ENCODE measurements at places on chromosomes 11 and 22. TPM values are rescaled to one million over a fixed set of nuclear protein-coding genes. Genes with fewer than 3 reads are reported as not detected.

GRCh38 chr11:102423936-102424335, 28.6 kb downstream of the TMEM123 start:
- peak overlapping the region; percentile 49 for H3K27ac ChIP-seq
- H3K27me3 ChIP-seq, result no peaks in the 10 kb centered on the region
- no peak overlapping the region for H3K4me3 ChIP-seq
- no peak for DNase-seq

GRCh38 chr11:3867209-3868091, 12.0 kb downstream of the STIM1 start:
- no peaks in the 10 kb centered on the region for H3K36me3 ChIP-seq
- DNase-seq, result no peak
- no peaks in the 10 kb centered on the region for H3K27me3 ChIP-seq
- no peak overlapping the region for H3K4me3 ChIP-seq
- H3K4me1 ChIP-seq, result peaks cover 39% of the 10 kb centered on the region
- no peak overlapping the region for H3K27ac ChIP-seq

GRCh38 chr11:818396-819128, at the start of gene PNPLA2:
Gene PNPLA2, plus strand, starts transcription at chr11:818914. Its CDS starts 805 bp downstream, at chr11:819719.
- H3K4me3 ChIP-seq, result peak within 1 kb of the TSS; percentile 81
- no peak for DNase-seq
- peaks cover 28% of the 10 kb centered on the region for H3K4me1 ChIP-seq
- H3K27me3 ChIP-seq, result no peaks in the 10 kb centered on the region
- peak within 1 kb of the TSS; percentile 91 for H3K27ac ChIP-seq

- no peaks in the 10 kb centered on the region for H3K36me3 ChIP-seq
- H3K27ac ChIP-seq, result no peak overlapping the region
- H3K27me3 ChIP-seq, result no peaks in the 10 kb centered on the region
- peaks cover 58% of the 10 kb centered on the region for H3K4me1 ChIP-seq
- DNase-seq, result no peak
Measured at GRCh38 chr11:12756454-12756806, 82.2 kb downstream of the TEAD1 start.

DNA sequence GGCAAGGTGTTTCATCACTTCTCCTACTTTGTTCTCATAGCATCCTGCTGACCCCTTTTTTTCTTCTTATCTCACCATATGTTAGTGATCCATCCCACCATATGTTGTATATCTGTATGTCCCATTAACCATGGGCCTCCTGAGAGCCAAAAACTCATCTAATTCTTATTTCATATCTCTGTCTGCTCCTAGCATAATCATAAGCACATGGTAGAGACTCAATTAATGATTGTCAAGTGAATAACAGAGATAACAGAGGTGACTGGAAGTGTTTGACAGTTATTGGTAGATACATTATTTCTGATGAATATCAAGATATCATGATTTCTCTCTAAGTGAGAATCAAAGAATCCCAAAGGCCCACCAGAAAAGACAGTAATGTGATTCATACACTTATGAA, 138.1 kb upstream of the MPPED2 start:
- no peaks in the 10 kb centered on the region for H3K4me1 ChIP-seq
- H3K36me3 ChIP-seq, result no peaks in the 10 kb centered on the region
- no peak overlapping the region for H3K4me3 ChIP-seq
- H3K27me3 ChIP-seq, result no peaks in the 10 kb centered on the region
- H3K27ac ChIP-seq, result no peak overlapping the region

DNA sequence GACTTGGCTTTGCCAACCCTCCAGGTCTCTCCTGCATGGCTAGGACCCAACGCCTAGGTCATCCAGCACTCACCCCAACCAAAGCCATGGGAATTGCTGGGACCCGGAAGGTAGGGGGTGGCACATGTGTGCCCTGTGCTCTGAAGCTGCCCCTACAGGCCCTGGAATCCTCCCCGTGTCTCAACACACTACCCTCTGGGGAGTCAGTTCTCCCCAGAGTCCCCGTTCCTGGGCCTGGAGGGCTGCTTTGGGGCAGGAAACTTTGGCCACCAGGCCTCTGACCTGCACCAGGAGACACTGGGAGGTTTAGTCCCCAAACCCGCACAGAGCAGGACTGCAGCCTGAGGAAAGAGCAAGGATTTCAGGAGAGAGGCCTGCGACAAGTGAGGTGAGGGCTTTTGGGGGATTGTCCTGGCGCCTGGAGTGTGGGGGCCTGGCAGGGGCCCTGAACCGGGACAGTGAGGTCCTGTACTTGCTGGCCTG, 495 bp upstream of the IFITM1 start:
- H3K27ac ChIP-seq, result peak overlapping the region; percentile 90
- no peaks in the 10 kb centered on the region for H3K27me3 ChIP-seq
- DNase-seq, result no peak

GRCh38 chr11:16167706-16168487, 188.4 kb downstream of the SOX6 start:
- H3K36me3 ChIP-seq, result no peaks in the 10 kb centered on the region
- H3K4me1 ChIP-seq, result peaks cover 14% of the 10 kb centered on the region
- H3K27ac ChIP-seq, result no peak overlapping the region
- no peak for DNase-seq

DNA sequence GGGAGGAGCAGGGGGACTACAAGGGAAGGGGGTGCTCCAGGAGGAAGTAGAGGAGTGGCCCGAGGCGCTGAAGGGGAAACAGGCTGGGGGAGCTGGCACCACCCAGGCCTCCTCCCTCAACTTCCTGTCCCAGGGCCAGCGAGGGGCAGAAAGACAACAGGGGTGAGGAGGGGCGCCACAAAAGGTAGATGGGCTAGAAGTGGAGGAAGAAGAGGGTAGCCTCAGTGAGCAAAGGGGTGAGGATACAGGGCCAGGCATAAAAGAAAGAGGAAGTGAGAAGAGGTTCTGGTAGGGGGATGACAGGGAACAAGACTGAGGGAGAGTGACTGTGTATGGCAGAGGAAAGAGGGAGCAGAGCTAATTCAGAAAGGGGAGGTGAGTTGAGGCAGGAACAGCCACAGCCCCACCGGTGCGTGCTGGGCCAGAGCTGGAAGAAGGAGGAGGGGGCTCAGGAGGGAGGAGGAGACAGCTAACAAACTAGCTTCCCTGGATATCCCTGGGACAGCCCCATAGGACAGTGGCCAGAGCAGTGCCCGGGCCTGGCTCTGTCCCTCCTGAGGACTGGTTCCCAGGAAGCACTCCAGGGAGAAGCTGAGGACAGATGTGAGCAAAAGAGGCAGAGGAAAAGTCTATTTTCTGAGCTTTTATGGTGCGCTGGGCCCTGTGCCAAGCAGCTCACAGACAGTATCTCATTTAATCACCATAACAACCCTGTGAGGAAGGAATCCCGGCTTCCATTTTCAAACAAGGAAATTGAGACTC, 8.5 kb downstream of the DCHS1 start:
- H3K27ac ChIP-seq, result peak overlapping the region; percentile 72
- H3K27me3 ChIP-seq, result no peaks in the 10 kb centered on the region
- H3K4me3 ChIP-seq, result no peak overlapping the region
- DNase-seq, result no peak

Gene CNIH2
- total RNA-seq, result not detected

Gene OR52H1
- 0.84 TPM for total RNA-seq

Gene CEND1
- total RNA-seq, result not detected

Gene PRRG4
- total RNA-seq, result 15.0 TPM

Gene LRRC74B
- not detected for total RNA-seq
